Inflammatory macrophage treated with lipopolysaccharide for 4 hours (primary cell): ENCODE measurements at places on chromosomes 16 and 17.
A peak's percentile ranks its signal among the peaks of the same experiment; 100 is the strongest.

DNA sequence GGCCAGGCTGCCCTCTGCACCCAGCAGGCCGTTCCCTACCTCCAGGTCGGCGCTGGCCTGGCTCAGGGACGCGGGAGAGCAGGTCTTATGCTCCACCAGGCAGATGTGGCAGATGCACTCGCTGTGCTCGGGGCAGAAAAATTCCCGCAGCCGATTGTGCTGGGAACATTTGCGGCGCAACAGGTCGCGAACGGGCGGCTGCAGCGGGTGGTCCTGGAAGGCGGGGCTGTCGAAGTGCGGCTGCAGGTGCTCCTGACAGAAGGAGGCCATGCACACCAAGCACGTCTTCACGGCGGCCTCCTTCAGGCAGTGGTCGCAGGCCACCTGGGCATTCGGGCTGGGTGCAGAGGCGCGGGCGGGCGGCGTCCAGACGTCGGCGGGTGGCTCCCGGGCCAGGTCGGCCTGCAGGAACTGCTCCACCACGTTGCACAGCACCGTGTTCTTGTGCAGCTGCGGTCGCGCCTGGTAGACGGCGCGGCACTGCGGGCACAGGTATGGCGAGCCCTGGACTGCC, 439 bp downstream of the TRIM25 start:
- no peak for DNase-seq

GRCh38 chr17:249236-249993, 68.0 kb upstream of the DOC2B start:
- no peak for DNase-seq

DNA sequence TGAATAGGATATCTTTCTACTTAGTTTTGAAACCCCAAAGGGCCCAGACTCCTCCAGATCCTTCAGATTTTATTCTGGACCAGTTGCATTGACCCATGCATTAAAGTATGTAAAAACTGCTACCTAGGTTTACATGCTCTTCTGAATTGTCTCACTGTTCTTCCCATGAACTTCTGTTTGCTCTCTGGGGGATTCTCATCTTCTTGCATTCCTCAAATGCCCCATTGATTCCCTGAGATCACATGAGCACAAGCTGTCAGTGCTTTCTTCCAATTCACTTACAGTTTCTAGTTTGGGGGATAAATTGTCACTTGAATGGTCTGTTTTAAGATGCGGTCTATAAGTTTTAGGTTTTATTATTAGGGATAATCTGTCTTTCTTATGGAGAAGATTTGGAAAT, 188.9 kb upstream of the KIF2B start:
- DNase-seq: no peak

- no peak for DNase-seq
Observed at GRCh38 chr16:8720080-8720966, 45.9 kb downstream of the ABAT start.

GRCh38 chr17:71375948-71376347, 744.9 kb upstream of the SOX9 start:
- no peak for DNase-seq

DNA sequence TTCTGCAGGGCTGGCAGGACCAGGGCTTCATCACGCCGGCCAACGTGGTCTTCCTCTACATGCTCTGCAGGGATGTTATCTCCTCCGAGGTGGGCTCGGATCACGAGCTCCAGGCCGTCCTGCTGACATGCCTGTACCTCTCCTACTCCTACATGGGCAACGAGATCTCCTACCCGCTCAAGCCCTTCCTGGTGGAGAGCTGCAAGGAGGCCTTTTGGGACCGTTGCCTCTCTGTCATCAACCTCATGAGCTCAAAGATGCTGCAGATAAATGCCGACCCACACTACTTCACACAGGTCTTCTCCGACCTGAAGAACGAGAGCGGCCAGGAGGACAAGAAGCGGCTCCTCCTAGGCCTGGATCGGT, 1.4 kb downstream of the CDK5R1 start:
- no peak for DNase-seq

GRCh38 chr17:6677158-6677831, 25.7 kb downstream of the C17orf100 start:
- DNase-seq: no peak

DNA sequence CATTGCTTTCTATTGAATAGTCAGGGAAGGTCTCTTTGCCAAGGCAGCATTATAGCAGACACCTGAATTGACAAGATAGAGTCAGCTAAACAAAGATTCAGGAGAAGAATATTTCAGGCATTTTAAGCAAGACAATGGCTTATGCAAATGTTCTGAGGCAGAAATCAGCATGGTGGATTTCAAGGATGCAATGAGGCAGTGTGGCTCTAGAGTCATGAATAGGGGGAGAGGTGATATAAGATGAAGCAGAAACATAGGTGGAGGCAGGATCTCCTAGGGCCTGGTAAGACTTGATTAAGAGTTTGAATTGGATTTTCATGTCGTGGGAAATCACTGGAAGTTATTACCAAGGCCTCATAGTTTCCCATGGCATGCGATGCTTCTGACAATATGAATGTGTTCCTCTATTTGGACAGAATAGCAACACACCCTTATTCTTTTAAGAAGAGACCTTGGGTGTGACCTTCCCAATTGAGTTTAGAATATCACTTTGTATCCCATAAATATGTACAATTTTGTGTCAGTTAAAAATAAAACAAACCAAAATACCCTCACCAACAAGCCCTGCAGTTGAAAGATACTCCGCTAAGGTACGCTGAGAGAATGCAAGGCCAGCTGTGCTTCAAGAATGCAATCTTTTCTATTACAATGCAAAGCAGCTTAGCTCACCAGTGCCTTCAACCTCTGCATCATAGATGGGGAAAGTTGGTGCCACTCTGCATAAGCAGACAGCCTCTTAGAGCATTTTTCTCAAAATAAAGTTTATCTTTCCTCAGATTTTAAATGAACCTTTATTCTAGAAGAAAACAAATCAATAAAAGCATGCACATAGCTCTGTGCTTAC, 139.6 kb upstream of the SALL1 start:
- no peak for DNase-seq

DNA sequence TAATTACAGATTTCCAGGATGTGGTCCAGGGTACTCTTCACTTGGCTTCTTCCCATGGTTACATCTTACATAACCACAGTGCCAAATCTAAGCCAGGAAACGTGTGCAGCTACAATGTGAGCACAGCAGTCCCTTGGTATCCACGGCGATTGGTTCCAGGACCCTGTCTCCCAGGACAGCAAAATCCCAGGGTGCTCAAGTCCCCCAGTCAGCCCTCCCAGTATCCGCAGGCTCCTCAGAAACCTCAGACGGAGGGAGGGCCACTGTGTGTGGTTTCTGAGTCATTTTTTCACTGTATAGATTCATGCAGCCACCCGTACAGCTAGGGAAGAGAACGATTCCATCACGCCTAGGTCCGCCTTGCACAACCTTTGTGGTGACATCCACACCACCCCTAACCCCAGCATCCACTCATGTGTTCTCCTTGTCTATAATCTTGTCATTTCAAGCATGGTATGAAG, 11.1 kb upstream of the ATP2C2 start:
- peak; percentile 80 for DNase-seq

DNA sequence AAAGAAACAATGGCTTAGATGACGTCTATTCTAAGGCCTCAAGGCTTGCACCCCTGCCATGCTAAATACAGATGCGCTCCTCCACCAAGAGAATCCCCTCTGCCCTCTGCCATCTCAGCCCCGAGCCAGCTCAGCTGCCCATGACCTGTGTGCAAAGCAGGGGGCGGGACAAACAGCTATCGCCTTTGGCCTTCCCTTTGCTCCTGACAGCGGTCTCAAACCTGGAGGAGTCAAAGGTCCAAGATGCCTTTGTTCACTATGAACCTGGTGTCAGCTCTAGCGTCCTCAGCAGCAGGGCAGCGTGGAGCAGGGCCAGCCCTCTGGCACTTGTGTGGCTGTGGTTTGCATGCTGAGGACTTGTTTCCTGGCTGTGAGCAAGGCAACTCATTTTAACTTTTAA, 12.3 kb downstream of the SLX4 start:
- no peak for DNase-seq

DNA sequence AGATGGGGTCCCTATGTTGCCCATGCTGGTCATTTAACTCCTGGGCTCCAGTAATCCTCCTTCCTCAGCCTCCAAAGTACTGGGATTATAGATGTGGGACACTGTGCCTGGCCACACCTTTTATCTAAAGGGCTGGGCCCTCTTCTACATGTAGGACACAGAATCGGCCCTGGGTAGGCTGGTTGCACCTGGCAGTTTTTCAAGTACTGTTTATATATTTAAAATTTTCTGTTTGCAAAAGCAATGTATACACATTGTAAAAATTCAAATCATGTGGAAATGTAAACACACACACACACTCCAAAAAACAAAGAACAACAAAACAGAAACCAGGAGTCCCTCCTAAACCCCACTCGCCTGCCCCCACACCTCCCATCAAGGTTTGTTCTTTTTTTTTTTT, 28.1 kb upstream of the SIAH1 start:
- no peak for DNase-seq

GRCh38 chr16:49833085-49833484, 22.8 kb downstream of the ZNF423 start:
- no peak for DNase-seq

DNA sequence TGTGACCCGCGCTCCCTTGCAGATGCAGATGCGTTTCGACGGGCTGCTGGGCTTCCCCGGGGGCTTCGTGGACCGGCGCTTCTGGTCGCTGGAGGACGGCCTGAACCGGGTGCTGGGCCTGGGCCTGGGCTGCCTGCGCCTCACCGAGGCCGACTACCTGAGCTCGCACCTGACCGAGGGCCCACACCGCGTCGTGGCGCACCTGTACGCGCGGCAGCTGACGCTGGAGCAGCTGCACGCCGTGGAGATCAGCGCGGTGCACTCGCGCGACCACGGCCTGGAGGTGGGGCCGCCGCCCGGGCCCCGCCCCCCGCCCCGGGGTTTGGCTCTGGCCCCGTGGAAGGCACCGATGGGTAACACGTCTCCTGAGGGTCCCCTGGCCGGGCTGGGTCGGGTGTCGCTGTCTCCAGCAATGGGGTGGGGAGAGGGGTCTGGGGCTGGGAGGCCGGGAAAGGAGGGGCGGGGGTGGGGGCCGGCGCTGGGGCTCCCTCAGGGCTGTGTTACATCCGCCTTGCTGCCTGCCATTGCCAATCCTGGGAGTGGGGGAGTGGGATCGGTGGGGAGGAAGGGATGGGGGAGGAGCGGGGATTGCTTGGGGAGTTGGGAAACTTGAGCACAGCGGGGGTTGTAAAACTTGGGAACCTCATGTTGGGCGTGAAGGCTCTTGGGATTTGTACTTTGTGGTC, 737 bp downstream of the NUDT16L1 start:
- no peak for DNase-seq

GRCh38 chr17:49255125-49255524, 24.5 kb upstream of the PHOSPHO1 start:
- DNase-seq: no peak

- DNase-seq: no peak
Observed at GRCh38 chr16:56956076-56956475, 5.7 kb upstream of the CETP start.

- DNase-seq: no peak
Observed at GRCh38 chr17:33046361-33047255, 55.0 kb downstream of the SPACA3 start.

DNA sequence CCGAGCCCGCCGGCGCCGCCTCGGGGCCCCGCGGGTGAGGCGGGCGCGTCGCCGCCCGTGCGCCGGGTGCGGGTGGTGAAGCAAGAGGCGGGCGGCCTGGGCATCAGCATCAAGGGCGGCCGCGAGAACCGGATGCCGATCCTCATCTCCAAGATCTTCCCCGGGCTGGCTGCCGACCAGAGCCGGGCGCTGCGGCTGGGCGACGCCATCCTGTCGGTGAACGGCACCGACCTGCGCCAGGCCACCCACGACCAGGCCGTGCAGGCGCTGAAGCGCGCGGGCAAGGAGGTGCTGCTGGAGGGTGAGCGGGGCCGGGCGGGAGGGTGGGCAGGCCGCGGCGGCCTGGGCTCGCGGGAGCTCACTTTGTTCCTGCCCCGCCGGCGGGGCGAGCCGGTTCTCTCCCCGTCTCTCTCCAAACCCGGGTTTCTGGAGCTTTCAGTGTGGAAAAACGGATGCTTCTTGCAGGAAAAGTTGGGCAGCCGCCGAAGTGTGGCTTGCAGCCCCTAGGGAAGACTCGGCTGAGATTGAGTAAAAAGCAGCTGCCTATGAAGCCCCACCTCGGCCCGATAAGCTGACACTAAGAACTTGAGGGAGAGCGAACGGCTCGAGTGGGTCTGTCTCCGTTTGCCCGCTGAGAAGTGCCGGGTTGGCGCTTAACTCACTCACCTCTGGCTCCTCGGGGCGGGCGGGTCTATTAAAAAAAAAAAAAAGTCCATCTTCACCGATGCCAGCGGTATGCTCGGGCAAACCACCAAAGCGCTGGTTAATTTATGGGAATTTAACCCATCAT, 677 bp downstream of the SNTB2 start:
- peak; percentile 39 for DNase-seq

DNA sequence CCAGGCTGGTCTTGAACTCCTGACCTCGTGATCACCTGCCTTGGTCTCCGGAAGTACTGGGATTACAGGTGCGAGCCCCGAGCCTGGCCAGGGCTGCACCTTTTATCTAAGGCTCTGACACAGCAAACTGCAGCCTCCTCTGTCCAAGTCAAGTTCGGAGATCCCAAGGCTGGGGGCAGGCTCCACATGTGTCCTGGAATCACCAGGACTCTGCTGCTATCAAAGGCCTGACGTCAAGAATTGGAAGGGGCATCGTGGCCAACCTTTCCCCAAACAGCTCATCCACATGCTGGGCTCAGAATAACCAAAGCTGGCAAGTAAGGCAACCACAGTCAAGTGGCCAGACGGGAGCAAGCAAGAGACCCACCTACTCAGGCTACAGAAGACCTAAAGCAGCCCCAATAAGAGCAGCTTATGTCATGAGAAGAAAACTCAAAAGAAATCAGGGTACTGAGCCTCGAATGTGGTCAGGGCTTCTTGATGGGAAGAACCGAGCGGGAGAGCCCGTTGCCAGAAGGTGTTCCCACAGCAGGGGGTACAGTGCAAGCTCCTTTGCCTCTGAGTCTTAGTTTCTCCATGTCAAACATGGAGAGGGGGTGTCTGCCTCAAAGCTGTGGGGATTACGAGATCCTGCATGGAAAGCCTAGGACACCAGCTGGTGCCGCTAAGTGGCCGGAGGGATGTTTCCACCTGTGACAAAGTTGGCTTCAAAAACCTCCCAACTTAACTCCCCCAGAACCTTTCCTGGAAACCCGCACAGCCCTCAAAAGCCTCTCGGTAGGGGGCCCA, 7.9 kb downstream of the MYBBP1A start:
- DNase-seq: no peak

DNA sequence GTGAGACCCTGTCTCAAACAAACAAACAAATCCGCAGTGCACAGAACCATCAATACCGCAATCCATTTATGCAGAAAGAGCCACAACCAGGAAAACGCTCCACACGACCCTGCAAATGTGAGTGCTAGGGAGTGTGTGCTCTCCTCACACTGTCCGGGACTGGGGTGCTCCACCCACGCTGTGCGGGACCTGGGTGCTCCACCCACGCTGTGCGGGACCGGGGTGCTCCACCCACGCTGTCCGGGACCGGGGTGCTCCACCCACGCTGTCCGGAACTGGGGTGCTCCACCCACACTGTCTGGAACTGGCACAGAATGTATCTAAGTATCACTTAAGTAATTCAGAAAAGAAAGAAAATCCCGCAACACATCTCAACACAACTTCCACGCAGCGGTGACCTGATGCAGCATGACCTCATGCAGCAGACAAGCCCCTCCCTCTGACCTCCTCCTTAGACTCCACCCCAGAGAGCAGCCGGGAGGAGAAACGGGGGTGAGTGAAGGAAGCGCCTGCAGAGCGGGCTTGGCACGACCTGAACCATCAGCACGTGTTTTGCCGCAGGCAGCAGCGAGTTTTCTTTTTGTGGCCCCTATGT, 38.5 kb downstream of the ZNF276 start:
- DNase-seq: peak; percentile 48

- no peak for DNase-seq
Observed at GRCh38 chr16:47872225-47872624, 283.6 kb downstream of the ABCC12 start.

GRCh38 chr17:6491071-6491700, 46.9 kb downstream of the PIMREG start:
- no peak for DNase-seq
